Sigmoid colon (tissue), 7 donors: ENCODE measurements at places on chromosomes 1 and 21. TPM values are rescaled to one million over a fixed set of nuclear protein-coding genes. Genes with fewer than 3 reads are reported as not detected.

Gene NPPB
- not detected for total RNA-seq

Gene ID3
- total RNA-seq = 76.7 TPM

DNA sequence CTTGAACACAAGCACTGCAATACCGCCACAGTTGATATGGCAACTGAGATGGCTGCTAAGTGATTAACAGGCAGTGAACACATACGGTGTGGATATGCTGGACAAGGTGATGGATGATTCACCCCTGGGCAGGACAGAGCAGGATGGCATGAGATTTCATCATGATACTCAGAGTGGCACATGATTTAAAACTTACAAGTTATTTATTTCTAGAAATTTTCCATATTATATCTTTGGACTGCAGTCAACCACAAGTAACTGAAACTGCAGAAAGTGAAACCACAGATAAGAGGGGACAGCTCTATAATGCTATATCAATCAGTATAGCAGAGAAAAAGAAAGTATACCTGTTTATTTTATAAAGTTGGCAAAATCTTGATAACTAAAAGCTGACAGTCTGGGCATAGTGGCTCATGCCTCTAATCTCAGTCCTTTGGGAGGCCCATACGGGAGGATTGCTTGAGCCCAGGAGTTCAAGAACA lies 47.9 kb downstream of the PHACTR4 start:
- H3K36me3 ChIP-seq = no peaks in the 10 kb centered on the region
- H3K4me1 ChIP-seq = no peaks in the 10 kb centered on the region
- no peak overlapping the region for H3K4me3 ChIP-seq
- no peak for DNase-seq
- no peak overlapping the region for H3K27ac ChIP-seq
- no peaks in the 10 kb centered on the region for H3K27me3 ChIP-seq

DNA sequence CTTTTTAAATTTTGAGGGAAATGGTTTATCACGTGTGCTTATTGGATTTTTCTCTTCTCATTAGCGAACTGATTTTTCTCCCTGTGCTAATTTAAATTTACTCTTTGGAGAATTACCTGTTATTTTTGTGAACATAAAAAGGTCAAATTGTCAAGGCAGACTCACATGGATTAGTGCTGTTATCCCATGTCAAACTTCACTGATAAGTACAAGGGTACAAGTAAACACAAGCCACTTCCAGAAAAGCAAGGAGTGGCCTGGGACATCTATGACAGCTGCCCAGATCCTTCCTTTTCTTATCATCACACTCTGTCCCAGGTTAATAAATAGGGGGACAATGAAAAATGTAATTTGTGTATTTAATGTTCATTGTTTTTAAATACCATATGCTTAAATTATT lies 901.2 kb downstream of the LTN1 start:
- H3K4me3 ChIP-seq = no peak overlapping the region
- no peaks in the 10 kb centered on the region for H3K36me3 ChIP-seq
- H3K27me3 ChIP-seq = no peaks in the 10 kb centered on the region
- no peak for DNase-seq
- H3K27ac ChIP-seq = no peak overlapping the region
- no peaks in the 10 kb centered on the region for H3K4me1 ChIP-seq

Gene MEX3A
- total RNA-seq = 0.33 TPM

Gene UMODL1
- total RNA-seq = not detected

DNA sequence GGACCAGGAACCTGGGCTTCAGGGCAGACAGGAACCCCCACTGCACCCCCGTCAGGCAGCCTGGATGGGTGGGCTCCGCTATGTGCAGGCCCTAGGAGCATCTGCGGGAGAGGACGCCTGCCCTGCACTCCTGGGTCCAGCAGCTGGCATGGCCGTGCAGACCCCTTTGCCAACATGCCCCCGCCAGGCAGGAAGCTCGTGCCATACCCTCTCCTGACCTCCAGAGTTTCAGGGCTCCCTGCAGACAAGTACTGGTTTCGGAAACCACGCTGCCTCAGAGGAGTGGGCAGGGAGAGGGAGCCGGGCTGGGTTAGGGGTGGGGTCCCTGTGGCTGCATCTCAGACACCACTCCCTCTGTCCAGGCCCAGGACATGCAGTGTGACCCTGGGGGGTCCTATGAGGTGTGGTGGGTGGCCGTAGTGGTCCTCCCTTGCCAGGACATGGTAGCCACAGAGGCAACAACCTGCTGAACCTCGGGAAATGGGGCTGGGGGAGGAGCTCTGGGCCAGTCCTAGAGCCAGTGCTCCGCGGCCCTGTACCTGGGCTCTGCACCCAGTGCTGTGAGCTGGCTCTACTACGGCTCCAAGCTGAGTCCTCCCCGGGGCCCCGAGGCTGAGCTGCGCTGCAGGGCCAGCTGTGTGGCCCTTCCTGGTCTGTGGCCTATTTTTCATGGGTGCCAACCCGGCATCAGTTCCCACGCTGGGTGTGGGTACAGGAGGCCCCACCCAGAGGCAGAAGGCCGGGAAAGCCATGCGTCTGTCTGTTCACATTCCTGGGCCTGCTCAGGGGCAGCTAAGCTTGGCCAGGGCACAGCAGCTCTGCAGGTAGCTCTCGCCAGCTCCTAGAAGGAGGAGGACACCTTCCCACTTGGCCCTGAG lies 1.4 kb downstream of the PLEKHN1 start:
- H3K36me3 ChIP-seq = no peaks in the 10 kb centered on the region
- peaks cover 45% of the 10 kb centered on the region for H3K27me3 ChIP-seq
- H3K4me3 ChIP-seq = peak overlapping the region; percentile 59
- DNase-seq = no peak
- H3K4me1 ChIP-seq = peaks cover 16% of the 10 kb centered on the region
- H3K27ac ChIP-seq = no peak overlapping the region

DNA sequence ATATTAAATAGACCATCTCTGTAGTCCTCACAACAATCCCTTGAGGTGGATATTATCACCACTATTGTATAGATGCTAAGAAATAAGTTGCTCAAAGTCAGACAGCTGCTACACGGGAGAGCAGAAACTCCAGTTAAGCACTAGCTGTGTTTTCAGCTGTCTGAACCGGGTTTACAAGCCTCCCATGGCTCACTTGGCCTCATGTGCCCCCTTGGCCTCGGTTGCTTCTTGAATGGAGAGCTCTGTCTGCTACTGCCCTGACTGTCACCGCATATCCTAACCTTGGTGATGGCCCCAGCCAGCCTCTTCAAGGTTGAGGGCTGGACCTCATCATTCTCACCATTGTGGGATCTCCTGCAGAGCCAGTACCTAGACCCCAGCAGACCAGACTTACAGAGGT lies 123.4 kb downstream of the AK5 start:
- no peaks in the 10 kb centered on the region for H3K27me3 ChIP-seq
- DNase-seq = no peak
- no peaks in the 10 kb centered on the region for H3K36me3 ChIP-seq
- H3K4me3 ChIP-seq = no peak overlapping the region
- no peaks in the 10 kb centered on the region for H3K4me1 ChIP-seq

GRCh38 chr1:81420760-81421159 lies 380.0 kb upstream of the ADGRL2 start:
- H3K36me3 ChIP-seq = no peaks in the 10 kb centered on the region
- no peak overlapping the region for H3K27ac ChIP-seq
- no peaks in the 10 kb centered on the region for H3K4me1 ChIP-seq
- no peaks in the 10 kb centered on the region for H3K27me3 ChIP-seq

- no peaks in the 10 kb centered on the region for H3K27me3 ChIP-seq
- H3K36me3 ChIP-seq = no peaks in the 10 kb centered on the region
- peak; percentile 80 for DNase-seq
Measured at GRCh38 chr1:48776393-48777218, at the start of gene BEND5. TSS of gene BEND5 (minus strand) at chr1:48776891. CDS start at chr1:48776831, 60 bp downstream.

DNA sequence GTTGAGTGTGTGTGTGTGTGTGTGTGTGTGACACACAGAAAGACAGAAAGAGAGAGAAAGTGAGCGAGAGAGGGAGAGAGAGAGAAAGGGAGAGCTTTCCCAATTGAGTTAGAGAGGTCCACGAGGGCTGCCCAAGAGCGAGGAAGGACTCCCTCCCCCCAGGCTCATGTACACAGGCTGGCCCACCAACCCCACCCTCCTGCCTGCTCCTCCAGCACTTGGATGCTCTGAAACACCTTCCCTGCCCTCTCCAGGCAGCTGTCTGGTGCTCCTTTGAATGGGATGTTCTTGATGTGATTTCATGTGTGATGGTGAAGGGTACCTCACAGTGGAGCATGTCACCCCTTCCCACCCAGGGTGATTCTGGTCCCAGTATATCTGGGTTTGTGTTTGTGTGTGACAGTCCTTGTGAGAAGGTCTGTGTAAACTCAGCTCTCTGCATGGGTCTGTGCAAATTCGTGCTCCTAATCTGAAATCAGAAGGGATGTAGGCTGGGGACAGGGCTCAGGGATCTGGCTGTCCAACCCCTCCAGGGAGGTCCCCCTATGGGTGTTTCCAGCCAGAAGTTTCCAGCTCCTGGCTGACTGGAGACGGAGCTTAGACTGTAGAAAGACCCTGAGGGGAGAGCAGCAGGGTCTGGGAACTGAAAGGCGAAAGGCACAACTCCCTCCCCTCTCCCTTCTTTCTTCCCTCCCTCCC lies 6.8 kb upstream of the PEAR1 start:
- H3K4me3 ChIP-seq = no peak overlapping the region
- H3K4me1 ChIP-seq = no peaks in the 10 kb centered on the region
- DNase-seq = no peak
- no peak overlapping the region for H3K27ac ChIP-seq

DNA sequence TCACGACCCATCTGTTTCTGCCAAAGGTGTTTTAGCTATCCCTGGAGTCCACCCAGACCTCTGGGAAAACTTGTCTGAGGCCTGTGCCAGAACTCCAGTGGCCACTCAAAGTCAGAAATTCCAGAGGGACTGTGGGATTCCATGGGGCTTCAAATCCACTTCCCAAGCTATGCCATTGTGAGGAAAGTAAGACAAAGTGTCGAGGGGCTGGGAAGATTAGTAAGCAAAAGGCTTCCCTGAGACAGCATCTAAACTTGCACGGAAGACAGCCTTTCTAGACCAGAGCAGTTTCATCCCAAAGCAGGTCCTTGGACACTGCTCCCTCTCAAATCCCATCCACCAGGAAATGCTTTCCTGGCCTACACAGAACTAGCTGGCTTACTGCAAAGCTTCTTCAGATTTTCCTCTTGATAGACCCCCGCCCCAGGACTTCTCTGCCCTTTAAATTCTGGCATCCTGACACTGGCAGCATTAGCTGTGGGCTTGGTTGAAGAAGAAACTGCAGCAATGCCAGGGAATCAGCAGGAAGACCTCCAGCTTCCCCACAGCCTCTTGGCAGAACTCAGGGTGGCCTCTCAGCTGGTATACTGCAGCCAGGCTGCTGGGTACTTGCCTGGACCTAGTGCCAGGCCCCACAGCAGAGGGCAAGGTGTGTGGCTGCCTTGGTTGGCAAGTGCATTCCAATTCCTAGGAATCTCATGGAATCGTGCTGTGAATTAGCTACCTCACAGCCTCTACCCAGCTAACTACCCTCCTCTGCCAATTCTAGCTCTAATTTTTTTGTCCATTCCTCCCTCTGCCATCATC lies 27.3 kb upstream of the LMX1A start:
- H3K27ac ChIP-seq = peak overlapping the region; percentile 74
- no peak for DNase-seq
- H3K36me3 ChIP-seq = no peaks in the 10 kb centered on the region

GRCh38 chr1:56194701-56195300 lies 384.6 kb downstream of the PLPP3 start:
- no peak overlapping the region for H3K4me3 ChIP-seq
- DNase-seq = no peak
- no peaks in the 10 kb centered on the region for H3K36me3 ChIP-seq
- H3K27me3 ChIP-seq = no peaks in the 10 kb centered on the region
- H3K4me1 ChIP-seq = no peaks in the 10 kb centered on the region

- no peaks in the 10 kb centered on the region for H3K27me3 ChIP-seq
- H3K4me3 ChIP-seq = peak overlapping the region; percentile 75
- DNase-seq = peak; percentile 85
- peak overlapping the region; percentile 100 for H3K27ac ChIP-seq
- H3K4me1 ChIP-seq = no peaks in the 10 kb centered on the region
- H3K36me3 ChIP-seq = no peaks in the 10 kb centered on the region
Measured at GRCh38 chr1:211259638-211260126, 516 bp downstream of the RCOR3 start.

- no peaks in the 10 kb centered on the region for H3K4me1 ChIP-seq
- H3K27me3 ChIP-seq = no peaks in the 10 kb centered on the region
- no peaks in the 10 kb centered on the region for H3K36me3 ChIP-seq
- DNase-seq = no peak
Measured at GRCh38 chr1:169745015-169745861, 11.4 kb upstream of the SELE start.

Gene KCNA3
- total RNA-seq = 0.71 TPM

Gene MTMR11
- 19.7 TPM for total RNA-seq

DNA sequence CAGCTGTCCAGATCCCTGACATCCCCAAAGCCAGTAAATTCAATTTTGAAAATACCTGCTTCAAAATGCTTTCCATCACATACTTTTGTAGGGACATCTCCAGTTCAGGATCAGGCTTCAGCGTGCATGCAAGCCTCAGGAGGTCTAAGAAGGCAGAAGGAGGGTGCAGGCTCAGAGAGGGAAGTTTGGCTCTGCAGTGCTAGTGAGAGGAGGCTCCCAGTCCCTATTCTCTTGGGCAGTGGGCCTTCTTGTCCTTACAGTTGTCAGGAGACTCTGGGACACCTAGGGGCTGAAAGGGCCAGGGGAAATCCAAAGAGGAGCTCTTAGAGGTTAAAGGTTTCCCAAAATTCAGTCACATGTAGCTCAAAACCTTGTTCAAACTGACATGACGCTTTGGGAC lies 20.1 kb downstream of the ADCY10 start:
- H3K4me3 ChIP-seq = no peak overlapping the region
- no peak for DNase-seq
- peaks cover 1% of the 10 kb centered on the region for H3K4me1 ChIP-seq
- no peak overlapping the region for H3K27ac ChIP-seq
- no peaks in the 10 kb centered on the region for H3K27me3 ChIP-seq

Gene A3GALT2
- total RNA-seq = not detected

Gene CORT
- 0.71 TPM for total RNA-seq

GRCh38 chr1:58683519-58683918 lies 16.3 kb downstream of the MYSM1 start:
- peaks cover 12% of the 10 kb centered on the region for H3K36me3 ChIP-seq
- no peaks in the 10 kb centered on the region for H3K27me3 ChIP-seq
- H3K4me3 ChIP-seq = no peak overlapping the region

DNA sequence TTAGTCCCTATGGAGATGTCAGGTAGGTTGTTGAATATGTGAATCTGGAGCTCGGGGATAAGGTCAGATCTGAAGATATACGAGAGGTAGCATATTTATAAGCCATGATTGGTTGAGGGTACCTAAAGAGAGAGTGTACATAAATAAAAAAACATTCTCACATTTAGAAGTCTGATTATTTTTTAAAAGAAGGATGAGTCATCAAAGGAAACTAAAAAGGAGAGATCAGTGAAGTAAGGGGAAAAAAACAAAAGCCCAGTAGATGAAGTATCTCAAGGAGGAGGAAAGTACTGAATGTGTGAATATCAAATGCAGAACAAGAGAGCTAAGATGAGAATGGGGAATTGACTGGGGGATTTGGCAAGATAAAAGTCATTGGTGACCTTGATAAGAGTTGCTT lies 15.7 kb upstream of the ANGPTL1 start:
- no peak overlapping the region for H3K27ac ChIP-seq
- DNase-seq = no peak
- H3K36me3 ChIP-seq = no peaks in the 10 kb centered on the region
- H3K27me3 ChIP-seq = no peaks in the 10 kb centered on the region
- H3K4me1 ChIP-seq = no peaks in the 10 kb centered on the region
